Stimulated activated CD4-positive, alpha-beta T cell treated with anti-CD3 and anti-CD28 coated beads, Interleukin-15, amount 100 ng/mL, for 48 hours (primary cell): ENCODE measurements at places on chromosomes 1 and 21.

DNA sequence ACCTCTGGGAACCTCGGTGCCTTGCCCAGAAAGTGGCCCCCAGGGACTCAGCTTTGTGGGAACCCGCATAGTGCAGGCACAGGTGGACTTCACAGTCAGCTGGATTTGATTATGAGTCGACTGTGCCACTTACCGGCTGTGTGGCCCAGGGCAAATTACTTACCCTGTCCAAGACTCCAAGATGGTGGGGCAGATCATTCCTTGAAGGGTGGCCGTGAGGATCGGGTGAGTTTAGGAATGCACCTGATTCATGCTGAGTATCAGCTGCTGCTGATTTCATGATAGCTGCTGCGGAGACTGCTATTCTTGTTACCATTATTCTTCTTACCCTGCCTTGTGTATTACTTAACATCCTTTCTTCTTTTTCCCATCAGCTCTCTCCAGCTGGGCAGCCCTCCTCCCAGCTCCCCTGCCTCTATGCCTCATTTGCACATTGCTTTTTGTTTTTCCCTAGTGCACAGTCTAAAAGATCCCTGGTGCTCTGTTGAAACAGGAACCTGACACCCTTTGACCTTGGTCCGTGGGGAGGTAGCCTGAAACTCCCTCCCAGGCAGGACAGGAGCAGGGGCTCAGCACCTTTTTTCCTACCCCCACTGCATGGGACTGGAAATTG lies 40.5 kb upstream of the FHAD1 start:
- no peak for DNase-seq

- DNase-seq, result no peak
Observed at GRCh38 chr1:116870300-116870699, 39.4 kb upstream of the PTGFRN start.

- DNase-seq, result no peak
Observed at GRCh38 chr1:18870957-18871356, 11.5 kb upstream of the TAS1R2 start.

DNA sequence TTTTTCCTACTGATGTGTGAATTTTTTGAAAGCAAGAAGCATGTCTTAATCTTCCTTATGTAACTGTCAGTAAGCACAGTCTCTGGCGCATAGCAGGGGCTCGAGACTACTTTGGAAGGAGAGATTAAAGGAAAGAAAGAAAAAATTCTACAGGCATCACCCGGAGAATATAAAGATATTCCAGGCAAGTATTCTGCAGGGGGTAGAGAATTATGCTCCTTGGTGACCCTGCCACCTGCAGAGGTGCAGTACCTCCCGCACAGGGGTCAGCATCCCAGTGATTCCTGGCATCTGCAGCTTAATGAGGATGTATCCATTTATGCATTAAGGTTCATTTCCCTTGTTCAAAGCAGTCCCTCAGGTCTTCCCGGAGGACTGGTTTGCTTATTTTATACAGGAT lies 87.6 kb upstream of the WLS start:
- no peak for DNase-seq

GRCh38 chr1:246164764-246165163 lies 342.3 kb downstream of the SMYD3 start:
- DNase-seq, result no peak

- DNase-seq, result no peak
Observed at GRCh38 chr1:163414778-163415177, 93.0 kb downstream of the NUF2 start.

GRCh38 chr1:226542623-226543103 lies 5.9 kb upstream of the STUM start:
- DNase-seq, result no peak

GRCh38 chr1:93433407-93433961 lies 14.4 kb upstream of the FNBP1L start:
- no peak for DNase-seq

GRCh38 chr1:225808136-225808535 lies 1.8 kb upstream of the EPHX1 start:
- no peak for DNase-seq

DNA sequence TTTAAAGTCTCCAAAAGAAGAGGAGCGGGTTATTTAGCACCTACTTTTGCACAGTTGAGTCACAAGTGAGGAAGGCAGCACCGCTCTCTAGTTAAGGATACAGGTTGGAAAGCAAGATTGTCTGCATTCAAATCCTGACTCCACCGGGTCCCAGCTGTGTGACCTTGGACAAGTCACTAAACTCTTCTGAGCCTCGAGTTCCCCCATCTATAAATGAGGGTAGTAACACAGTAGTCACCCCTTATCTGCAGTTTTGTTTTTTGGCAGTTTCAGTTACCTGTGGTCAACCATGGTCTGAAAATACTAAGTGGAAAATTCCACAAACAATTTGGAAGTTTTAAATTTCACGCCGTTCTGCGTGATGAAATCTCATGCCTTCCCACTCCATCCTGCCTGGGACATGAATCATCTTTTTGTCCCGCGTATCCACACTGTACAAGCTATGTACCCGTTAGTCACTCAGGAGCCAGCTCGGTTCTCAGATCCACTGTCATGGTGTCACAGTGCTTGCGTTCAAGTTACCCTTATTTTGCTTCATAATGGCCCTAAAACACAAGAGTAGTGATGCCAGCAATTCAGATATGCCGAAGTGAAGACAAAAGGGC lies 49.4 kb downstream of the CAPZB start:
- DNase-seq, result no peak

- DNase-seq, result no peak
Observed at GRCh38 chr21:45178971-45179370, 104.6 kb downstream of the ADARB1 start.

- no peak for DNase-seq
Observed at GRCh38 chr1:87120779-87121178, 206.3 kb downstream of the HS2ST1 start.

GRCh38 chr1:5385096-5385799 lies 607.0 kb downstream of the NPHP4 start:
- no peak for DNase-seq

DNA sequence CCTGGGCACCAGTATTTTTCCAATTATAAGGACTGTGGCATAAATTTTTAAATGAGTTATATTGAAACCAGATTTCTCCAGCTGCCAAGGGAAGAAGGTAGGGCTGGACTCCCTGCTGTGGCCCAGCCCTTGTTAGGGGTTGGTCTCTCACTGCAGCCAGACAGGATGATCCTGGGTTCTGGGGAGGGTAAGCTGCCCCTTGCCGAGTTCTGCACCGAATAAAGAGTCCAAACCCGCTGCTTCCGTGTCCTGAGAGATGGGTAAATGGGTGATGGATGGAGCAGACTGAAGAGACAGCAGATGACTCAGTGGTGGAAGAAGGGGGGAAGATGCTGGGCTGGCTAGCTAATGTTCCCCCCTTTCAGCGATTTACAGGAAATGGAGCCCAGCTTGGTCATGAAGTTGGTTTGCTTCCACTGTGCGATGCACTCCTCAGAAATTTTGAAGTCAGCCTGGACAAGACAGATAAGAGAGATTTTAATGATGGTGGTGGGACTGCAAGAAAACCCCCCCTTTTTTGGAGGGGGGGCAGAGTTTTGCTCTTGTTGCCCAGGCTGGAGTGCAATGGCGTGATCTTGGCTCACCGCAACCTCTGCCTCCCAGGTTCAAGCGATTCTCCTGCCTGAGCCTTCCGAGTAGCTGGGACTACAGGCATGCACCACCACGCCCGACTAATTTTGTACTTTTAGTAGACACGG lies 41.4 kb downstream of the YARS1 start:
- DNase-seq, result no peak

- no peak for DNase-seq
Observed at GRCh38 chr1:30058970-30059369, 664.4 kb downstream of the MATN1 start.

GRCh38 chr1:6984986-6985385 lies 199.7 kb downstream of the CAMTA1 start:
- no peak for DNase-seq

GRCh38 chr1:145858901-145859490 lies at the start of gene PIAS3:
PIAS3 (minus strand) TSS chr1:145859081; CDS start chr1:145858990, 91 bp downstream.
- DNase-seq, result peak; percentile 86

- no peak for DNase-seq
Observed at GRCh38 chr1:63621698-63622097, 28.5 kb downstream of the PGM1 start.

- no peak for DNase-seq
Observed at GRCh38 chr1:116178837-116179236, 67.6 kb downstream of the MAB21L3 start.

DNA sequence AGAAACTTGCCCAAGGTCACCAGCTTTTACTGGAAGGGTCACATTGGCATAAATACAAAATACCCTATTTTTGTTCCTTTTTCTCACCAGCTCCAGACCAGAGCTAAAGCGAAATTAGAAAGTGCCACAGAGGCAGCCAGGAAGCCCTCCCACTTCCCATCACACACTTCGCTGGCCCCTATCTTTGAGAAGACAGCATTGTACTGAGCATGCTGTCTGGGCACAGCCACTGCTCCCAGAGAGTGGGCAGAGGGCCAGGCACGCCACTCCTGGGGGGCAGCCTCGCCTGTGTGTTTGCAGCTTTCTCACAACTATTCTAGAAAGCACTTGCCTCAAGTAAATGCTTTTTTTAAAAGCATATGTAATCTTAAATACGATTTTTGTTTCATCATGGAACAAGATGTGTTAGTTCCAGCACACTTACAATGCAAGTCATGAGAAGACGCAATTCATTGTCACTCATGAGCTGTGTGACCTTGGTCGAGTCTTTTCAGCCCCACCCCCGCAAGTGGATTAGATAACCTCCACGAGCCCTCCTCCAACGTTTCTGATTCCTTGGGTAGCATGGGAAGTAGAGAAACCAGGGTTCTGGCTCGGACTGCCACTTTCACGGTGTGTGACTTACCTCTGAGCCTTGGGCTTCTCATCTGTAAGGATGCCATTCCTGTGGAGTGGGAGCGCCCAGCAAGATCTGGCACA lies 25.7 kb upstream of the EPHA8 start:
- no peak for DNase-seq

GRCh38 chr1:208607616-208608015 lies 363.4 kb upstream of the PLXNA2 start:
- no peak for DNase-seq

GRCh38 chr1:93681101-93681988 lies at the start of gene BCAR3:
BCAR3 (minus strand) TSS chr1:93681837; CDS start chr1:93674930, 6,907 bp downstream.
- DNase-seq, result no peak

GRCh38 chr1:240255922-240256321 lies 164.2 kb downstream of the FMN2 start:
- DNase-seq, result no peak

- no peak for DNase-seq
Observed at GRCh38 chr21:15039607-15040299, 25.0 kb downstream of the NRIP1 start.

- no peak for DNase-seq
Observed at GRCh38 chr1:8552820-8553397, 235.0 kb downstream of the SLC45A1 start.

GRCh38 chr1:50393522-50394120 lies 29.6 kb downstream of the DMRTA2 start:
- no peak for DNase-seq

DNA sequence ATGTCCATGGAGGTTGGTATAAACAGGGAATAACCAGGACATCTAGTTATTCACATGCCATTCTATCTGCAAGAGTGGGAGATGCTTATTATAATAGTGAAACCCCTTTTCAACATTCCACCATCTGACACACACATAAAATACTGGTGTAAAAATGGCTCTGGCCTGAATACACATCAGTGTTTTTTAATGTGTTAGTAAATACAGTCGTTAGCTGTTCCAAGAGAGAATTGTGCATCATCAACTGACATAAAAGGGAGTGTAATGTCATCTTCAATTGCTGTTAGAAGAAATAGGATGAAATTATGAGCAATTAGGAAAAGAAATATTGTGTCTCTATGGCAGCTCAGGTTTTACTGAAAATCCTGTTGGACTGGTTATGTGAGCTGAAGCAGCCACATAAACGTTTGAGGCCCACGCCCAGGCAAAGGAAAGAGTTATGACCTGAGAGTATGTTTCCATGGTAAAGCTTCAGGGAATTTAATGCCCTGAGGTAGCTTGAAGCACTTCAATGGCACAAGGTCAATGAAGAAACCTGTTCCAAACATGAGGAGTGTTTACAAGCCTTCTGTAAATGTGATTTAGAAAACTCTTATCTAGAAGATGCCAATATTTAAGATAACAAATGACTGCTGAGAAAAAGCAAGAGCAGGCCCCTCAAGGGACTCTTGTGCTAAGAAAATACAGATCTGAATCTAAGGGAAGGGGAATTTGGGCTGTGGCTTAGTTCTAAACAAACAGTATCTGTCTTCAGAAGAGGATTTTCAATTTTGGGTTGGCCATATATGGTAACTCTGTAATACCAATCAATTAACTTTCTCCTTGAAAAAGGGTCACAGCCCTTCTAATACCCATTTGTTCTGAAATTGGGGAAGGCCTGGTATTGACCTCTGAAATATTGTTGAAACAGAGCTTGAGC lies 384.3 kb downstream of the SEC16B start:
- no peak for DNase-seq

DNA sequence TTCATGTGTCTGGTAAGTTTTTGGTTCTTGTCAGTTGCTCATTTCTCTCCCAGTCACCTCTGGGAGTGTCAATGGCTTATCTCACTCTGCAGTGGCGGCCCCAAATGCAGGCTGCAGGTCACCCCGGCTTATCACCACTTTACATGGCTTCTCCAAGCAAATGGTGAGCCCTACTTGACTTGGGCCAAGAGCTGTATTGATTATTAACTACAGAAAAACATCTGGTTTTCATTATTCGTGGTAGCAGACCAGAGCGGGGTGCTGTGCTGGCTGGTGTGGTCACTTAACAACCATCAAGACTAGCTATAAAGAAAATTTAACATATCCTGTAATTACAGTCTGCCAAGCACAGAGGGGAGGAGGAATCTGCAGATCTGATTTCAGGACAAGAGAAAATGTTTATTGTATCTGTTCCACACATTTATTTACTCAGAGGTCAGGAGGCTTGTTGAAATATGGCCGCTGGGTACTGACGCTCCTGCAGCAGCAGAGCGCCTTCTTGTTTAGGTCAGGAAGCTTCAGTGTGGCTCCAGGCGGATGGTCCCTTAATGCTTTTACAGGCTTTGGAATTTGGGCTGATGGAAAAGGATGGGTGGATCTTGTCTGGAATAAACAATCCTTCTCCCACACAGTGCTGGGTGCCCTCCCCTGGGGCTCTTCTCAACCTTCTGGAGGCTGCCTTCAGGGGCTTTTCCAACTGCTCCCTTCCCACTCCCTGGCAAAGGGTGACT lies 87.8 kb downstream of the HLX start:
- no peak for DNase-seq

- DNase-seq, result no peak
Observed at GRCh38 chr1:79497193-79497773, 490.8 kb upstream of the ADGRL4 start.
